ENCODE measurements at places on chromosomes 3 and 15. TPM values are rescaled to one million over a fixed set of nuclear protein-coding genes. Genes with fewer than 3 reads are reported as not detected.

- no peak for DNase-seq
- no peaks in the 10 kb centered on the region for H3K4me1 ChIP-seq
- H3K27ac ChIP-seq: no peak overlapping the region
- no peaks in the 10 kb centered on the region for H3K36me3 ChIP-seq
- H3K27me3 ChIP-seq: no peaks in the 10 kb centered on the region
- H3K4me3 ChIP-seq: no peak overlapping the region
Measured at GRCh38 chr15:99826157-99826780, 93.0 kb upstream of the LYSMD4 start.

DNA sequence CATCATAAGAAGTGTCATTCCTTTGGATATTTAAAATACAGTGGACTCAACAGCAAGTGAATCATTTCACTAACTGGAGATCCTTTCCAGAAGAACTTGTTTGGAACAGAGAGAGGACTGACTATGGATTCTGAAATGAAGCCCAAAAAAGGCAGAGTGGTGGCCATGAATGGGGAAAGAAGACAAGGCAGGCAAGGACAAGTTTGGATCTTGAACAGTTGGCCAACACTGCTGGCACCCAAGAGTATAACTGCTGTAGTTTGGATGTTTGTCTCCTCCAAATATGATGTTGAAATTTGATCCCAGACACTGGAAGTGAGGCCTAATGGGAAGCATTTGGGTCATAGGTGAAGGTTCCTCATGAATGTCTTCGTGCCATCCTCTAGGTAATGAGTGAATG lies 686.9 kb downstream of the GRM7 start:
- H3K4me3 ChIP-seq: no peak overlapping the region
- DNase-seq: no peak
- H3K36me3 ChIP-seq: no peaks in the 10 kb centered on the region
- H3K27me3 ChIP-seq: no peaks in the 10 kb centered on the region
- H3K4me1 ChIP-seq: peaks cover 7% of the 10 kb centered on the region
- H3K27ac ChIP-seq: no peak overlapping the region

DNA sequence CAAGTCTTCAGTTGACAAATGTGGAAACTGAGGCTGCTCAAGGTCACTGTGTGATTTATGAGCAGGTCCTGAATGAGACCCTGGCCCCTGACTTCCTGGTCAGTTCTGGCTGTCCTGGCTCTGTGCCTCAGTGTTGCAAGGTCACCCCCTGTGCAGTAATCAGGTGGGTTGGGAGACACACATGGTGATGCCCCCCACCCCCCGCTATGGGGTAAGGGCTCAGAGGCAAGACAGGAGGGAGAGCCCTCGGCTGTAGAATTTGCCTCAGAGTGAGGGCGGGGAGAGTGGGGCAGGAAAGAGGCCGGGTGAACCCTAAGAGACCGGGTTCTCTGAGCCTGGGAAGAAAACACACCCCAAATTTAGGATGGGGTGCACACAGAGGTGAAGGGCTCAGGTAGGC lies 98.5 kb downstream of the MEGF11 start:
- no peak overlapping the region for H3K4me3 ChIP-seq
- H3K4me1 ChIP-seq: peaks cover 15% of the 10 kb centered on the region
- H3K27ac ChIP-seq: no peak overlapping the region
- no peaks in the 10 kb centered on the region for H3K36me3 ChIP-seq
- peaks cover 2% of the 10 kb centered on the region for H3K27me3 ChIP-seq
- no peak for DNase-seq

GRCh38 chr3:3288255-3288654 lies 108.8 kb upstream of the CRBN start:
- no peaks in the 10 kb centered on the region for H3K4me1 ChIP-seq
- no peaks in the 10 kb centered on the region for H3K27me3 ChIP-seq
- no peaks in the 10 kb centered on the region for H3K36me3 ChIP-seq
- no peak overlapping the region for H3K4me3 ChIP-seq
- DNase-seq: no peak

DNA sequence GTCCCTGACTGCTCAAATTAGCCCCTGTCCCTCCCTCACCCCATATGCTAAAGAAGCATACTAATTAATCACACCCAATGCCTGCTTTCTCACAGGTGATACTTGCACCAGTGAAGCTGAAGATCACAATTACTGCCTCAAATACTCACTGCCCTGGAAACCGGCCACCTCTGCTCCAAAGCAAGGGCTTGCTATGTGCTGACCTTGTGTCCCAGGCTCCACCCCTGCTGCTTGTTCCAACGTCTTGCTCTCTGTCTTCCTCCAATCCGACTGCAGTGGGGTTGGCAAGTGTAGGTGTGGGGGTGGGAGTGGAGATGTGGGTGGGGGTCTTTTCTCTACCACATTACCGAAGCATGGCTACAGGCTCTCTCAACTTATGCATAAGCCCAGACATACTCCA lies 55.7 kb upstream of the PSMD6 start:
- H3K36me3 ChIP-seq: no peaks in the 10 kb centered on the region
- H3K4me3 ChIP-seq: no peak overlapping the region
- peaks cover 6% of the 10 kb centered on the region for H3K4me1 ChIP-seq
- H3K27me3 ChIP-seq: no peaks in the 10 kb centered on the region
- no peak overlapping the region for H3K27ac ChIP-seq

- no peaks in the 10 kb centered on the region for H3K27me3 ChIP-seq
- DNase-seq: no peak
- no peak overlapping the region for H3K27ac ChIP-seq
- H3K4me3 ChIP-seq: no peak overlapping the region
- H3K4me1 ChIP-seq: peaks cover 3% of the 10 kb centered on the region
Measured at GRCh38 chr15:57114070-57114469, 195.6 kb downstream of the TCF12 start.

Gene ITIH3
- 6.2 TPM for polyA plus RNA-seq
